ENCODE measurements at places on chromosomes 7 and 10.

- DNase-seq, result no peak
These were observed 25.3 kb upstream of the FZD8 start for GRCh38 chr10:35667270-35667889.

GRCh38 chr7:45086331-45087065 lies 2.3 kb downstream of the NACAD start:
- DNase-seq, result no peak

DNA sequence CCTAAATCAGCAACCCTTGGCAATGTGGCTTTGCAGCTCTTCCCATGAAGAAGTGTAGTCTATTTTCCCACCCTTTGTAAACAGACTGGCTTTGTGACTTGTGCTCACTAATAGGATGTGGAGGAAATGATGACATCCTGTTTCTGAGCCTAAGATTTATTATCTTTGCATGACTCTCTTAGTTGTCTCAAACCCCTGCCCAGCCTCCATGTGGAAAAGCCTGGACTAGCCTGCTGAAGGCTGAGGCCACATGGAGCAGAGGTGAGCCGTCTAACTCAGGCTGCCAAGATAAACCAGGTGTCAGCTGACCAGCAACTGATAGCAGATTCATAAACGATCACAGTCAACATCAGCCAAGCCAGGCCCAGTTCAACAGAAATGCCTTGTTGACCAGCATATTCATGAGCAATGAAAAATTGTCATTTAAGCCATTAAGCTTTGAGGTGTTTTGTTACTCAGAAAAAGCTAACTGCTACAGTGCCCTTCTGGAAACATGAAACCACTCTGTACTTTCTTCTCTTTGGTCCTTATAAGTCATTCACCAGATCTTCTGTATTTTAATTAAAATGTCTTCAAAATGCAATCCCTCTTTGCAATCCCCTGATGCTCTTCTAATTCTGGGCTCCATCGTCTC lies 586.3 kb upstream of the ANKRD30A start:
- DNase-seq, result no peak

DNA sequence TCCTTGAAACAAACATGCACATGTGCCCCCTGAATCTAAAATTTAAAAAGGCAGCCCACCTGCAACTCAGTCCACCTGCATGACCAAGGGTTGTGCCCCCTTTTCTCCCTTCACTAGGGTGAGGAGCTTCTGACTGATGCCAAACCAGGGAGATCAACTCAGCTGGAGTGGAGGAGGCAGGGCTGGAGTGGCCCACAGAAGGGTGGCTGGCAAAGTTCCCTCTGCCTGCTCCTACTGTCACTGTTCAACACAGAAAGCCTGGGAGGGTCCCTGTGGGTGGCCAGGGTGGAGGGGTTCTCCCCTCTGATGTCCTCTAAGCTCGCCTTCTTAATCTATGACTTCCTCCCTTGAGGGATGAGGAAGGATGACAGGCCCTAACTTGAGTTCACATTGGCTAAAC lies 55.7 kb upstream of the ANTXRL start:
- no peak for DNase-seq

DNA sequence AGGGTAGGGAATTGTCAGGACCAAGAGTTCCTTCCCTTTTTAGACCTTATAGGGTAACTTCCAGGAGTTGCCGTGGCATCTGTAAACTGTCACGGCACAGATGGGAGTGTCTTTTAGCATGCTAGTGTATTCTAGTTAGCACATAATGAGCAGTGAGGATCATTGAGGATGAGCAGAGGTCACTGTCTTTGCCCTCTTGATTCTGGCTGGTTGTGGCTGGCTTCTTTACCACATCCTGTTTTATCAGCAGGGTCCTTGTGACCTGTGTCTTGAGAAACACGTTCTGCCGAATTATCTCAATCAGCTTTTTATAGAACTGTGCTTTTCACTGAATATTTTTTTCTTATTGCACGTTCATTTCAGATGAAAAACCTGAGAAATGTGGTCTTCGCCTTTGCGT lies 41.5 kb downstream of the MINPP1 start:
- DNase-seq, result no peak

DNA sequence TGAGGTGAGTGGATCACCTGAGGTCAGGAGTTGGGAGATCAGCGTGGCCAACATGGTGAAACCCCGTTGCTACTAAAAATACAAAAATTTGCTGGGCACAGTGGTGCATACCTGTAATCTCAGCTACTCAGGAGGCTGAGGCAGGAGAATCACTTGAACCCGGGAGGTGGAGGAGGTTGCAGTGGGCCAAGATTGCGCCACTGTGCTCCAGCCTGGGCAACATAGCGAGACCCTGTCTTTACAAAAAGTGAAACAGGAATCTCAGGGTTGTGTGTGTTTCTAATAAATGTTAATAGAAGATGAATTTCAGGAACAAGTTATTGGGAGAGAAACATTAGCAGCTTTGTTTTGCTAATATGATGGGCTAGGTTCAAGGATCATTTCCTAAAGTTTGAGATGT lies 19.9 kb downstream of the PPP2R2D start:
- DNase-seq, result no peak

DNA sequence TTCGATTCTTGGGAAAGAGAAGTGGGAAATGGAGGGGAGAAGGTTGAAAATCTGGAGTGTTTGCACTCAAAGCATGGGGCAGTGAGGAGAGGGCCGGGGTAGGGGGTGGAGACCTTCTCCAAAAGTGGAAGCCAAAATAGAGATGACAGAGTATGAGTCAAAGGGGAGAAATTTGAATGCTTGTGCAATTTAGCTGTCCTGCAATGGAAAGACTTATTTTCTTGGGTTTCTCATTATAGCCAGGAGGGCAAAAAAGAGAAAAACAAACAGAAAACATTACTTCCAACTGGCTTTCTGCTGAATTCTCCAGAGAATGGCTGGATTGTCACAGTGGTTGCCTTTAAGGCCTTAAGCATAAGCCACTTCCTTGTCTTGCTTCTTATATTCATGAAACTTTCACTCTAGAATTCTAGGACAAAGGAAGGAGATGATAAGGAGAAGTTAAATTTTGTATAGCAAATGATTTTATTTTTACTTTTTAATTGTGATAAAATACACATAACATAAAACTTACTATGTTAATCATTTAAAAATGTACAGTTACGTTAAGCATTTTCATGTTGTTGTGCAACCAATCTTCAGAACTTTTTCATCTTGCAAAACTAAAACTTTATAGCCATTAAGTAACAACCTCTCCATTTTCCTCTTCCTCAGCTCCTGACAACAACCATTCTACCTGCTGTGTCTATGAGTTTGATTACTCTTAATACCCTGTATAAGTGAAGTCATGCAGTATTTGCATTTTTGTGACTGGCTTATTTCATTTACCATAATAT lies 100.2 kb downstream of the GPR85 start:
- no peak for DNase-seq

GRCh38 chr7:13602036-13602435 lies 387.4 kb downstream of the ETV1 start:
- DNase-seq, result no peak

Measured in iPS-NIHi11 (cell line).